ENCODE measurements at places on chromosomes 13 and 19. TPM values are rescaled to one million over a fixed set of nuclear protein-coding genes. Genes with fewer than 3 reads are reported as not detected.

Gene GGN
- 0.78 TPM for total RNA-seq

Gene RASIP1
- 2.9 TPM for total RNA-seq

Gene ZNF329
- total RNA-seq = 8.0 TPM

Gene HSH2D
- total RNA-seq = not detected

Gene LHB
- not detected for total RNA-seq

Gene IGFL1
- total RNA-seq = not detected

Gene COX7A1
- 3.3 TPM for total RNA-seq

Gene COG3
- total RNA-seq = 22.8 TPM

Gene PGLYRP2
- not detected for total RNA-seq

Gene PDX1
- not detected for total RNA-seq

Gene KCNRG
- total RNA-seq = 2.6 TPM
